ENCODE measurements at places on chromosomes 11 and 22. TPM values are rescaled to one million over a fixed set of nuclear protein-coding genes. Genes with fewer than 3 reads are reported as not detected.

LMO1 gene
- total RNA-seq = not detected

RAG1 gene
- 0.86 TPM for total RNA-seq

SHISAL1 gene
- total RNA-seq = 47.0 TPM

IL10RA gene
- total RNA-seq = 0.78 TPM

CRACR2B gene
- 1.6 TPM for total RNA-seq

OR5D14 gene
- not detected for total RNA-seq

All from articular chondrocyte of knee joint (primary cell).